ENCODE measurements at places on chromosomes 2 and 18. TPM values are rescaled to one million over a fixed set of nuclear protein-coding genes. Genes with fewer than 3 reads are reported as not detected.
A peak's percentile ranks its signal among the peaks of the same experiment; 100 is the strongest.

- DNase-seq, result no peak
Observed at GRCh38 chr2:54757500-54757899, 34.0 kb downstream of the EML6 start.

DNA sequence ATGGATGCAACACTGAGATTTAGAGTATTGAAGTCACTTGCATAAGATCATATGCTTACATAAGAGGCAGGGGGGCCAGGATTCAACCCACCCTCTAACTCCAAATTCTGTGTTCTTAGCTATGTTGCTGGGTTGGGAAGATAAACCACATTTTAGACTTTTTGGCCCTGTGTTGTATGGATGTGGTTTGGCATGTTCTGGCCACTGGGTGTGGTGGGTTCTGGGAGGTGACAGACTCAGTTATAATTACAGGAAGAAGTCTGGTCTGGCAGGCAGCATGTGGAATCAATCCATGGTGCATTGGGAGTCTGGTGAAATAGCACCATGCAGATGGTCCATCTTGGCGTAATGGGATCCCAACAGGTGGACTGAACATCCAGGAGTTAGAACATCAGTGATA lies 138.9 kb downstream of the LTBP1 start:
- DNase-seq, result no peak

GRCh38 chr2:23871206-23871605 lies 55.7 kb downstream of the ATAD2B start:
- no peak for DNase-seq

NXPH2 gene
- 3.2 TPM for total RNA-seq

RIT2 gene
- 5.1 TPM for total RNA-seq

DNA sequence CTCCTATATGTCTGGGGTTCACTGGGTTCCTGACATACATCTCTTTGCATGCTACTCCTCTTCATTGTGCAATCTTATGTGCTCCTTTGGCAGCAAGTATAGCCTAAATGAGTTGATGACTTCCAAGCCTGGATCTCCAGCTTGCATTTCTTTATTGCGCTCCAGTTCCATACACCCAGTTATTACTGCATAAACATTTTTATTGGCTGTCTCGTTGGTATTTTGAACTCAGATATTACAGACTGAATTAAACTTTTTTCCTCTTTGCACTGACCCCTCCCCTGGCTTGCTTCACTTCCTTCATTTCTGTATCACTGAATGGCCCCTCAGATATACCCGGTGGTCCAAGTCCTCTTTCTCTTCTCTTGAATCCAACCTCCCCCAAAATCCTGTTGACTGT lies 219.2 kb downstream of the MC4R start:
- no peak for DNase-seq

DNA sequence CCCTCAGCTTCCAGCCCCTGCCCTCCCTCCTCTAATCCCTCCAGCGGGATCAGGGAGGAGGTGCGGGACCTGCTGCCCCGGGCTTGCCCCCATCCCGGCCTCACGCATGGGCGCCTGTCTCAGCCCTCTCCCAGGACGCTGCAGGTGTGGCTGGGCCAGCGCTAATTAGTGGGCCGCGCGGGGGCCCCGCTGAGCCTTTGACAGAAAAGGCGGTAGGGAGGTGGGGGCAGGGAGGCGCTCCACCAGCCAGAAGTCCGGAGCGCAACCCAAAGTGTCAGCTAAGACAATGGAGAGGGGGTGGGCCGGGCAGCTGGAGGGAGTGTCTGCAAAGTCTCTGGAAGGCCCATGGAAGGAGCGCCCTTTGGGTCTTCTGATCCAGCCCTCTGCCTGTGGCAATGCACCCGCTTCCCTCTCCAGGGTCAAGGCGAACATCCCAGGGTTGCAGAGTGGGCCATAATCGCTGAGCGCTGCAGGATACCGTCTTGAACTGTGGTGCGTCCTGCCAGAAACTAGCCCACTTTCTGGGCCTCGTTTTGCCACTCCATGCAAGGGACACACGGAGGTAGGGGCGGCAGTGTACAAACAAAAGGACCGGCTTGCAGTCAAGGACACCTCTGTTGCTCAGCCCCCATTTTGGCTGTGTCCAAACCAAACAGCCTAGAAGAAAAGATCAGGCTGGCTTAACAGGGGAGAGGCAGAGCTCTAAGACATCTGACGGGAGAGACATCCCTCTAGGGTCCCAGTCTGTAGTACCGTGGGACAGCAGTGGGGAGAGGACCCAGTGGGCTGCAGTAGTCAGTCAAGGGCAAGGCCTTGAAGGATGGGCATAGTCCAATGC lies 3.5 kb downstream of the ATP6V1B1 start:
- no peak for DNase-seq

DNA sequence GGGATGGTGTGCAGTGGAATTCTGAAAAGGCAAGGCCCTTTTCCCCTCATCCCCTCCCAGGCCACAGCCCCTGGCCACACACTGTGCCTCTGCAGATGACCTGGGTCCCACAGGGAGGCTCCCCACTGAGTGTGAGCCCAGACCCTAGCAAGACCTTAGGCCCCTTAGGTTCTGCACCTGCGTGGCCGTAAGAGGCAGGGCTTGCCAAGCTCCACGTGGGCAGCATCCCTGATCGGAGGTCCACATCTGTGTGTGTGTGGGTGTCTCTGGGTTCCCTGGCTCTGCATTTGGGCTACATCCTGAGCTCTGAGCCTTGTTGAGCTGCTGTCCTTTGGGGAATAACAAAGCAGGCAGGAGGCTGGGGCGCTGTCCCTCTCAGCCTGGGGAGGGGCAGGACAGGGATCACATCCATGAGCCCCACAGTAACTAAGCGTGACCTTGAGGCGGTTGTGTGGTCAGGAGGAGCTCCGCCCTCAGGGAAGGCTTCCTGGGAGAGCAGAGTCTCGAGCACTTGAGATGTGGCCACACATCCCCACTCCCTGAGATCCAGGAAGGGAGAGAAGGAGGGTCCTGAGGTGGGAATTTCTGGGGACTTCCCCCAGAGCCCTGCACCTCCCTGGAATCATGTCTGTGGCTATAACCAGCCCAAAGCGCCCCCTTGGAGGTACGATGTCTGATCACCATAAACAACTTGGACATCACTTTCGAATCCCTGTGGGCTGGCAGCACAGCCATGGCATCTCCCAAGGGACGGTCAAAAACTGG lies 84.8 kb downstream of the STPG4 start:
- DNase-seq, result peak; percentile 37

- no peak for DNase-seq
Observed at GRCh38 chr2:156322686-156323231, 9.8 kb downstream of the NR4A2 start.

- DNase-seq, result no peak
Observed at GRCh38 chr2:231190531-231191197, 7.8 kb upstream of the ARMC9 start.

PKDCC gene
- 17.2 TPM for total RNA-seq

GRCh38 chr2:200479692-200480265 lies 30.1 kb downstream of the KCTD18 start:
- DNase-seq, result no peak

DNA sequence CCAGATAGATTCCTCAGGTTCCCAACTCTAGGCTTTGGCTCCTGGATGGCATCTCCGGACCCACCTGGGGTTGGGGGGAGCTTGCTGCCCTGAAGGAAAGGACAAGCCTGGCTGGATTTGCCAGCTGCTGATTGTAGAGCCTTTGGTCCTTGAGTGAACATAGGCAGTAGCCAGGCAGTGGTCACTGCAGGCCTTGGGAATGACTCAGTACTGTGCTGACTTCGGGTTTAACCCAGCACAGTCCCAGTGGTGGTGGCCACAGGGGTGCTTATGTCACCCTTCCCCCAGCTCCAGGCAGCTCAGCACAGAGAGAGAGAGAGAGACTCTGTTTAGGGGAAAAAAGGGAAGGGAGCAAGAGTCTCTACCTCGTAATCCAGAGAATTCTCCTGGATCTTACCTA lies 27.7 kb upstream of the ACTR2 start:
- no peak for DNase-seq

GRCh38 chr2:25546852-25547251 lies 126.5 kb downstream of the DTNB start:
- no peak for DNase-seq

GRCh38 chr2:168663993-168664392 lies 138.4 kb upstream of the NOSTRIN start:
- DNase-seq, result no peak

ARPC2 gene
- 290 TPM for total RNA-seq

- DNase-seq, result no peak
Observed at GRCh38 chr2:140589696-140590095, 1541.1 kb downstream of the LRP1B start.

DNA sequence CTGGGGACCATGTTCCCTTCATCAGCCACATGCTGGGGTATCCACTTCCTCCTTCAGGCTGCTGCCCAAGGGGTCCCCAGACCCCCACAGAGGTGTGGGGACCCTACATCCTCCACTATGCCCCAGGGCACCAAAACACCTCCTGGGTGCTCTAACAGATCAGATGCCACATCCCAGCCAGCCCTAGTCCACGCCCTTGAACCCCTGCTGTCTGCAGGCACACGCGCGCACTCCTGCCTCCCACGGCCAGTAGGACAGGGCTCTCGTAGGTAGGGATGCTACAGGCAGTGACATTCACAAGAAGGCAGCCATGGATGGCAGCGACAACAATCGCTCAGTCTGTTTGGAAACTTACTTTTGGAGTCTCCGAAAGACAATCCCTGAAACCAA lies 3.0 kb upstream of the GPC1 start:
- no peak for DNase-seq

GRCh38 chr2:121059651-121060649 lies 225.1 kb downstream of the TFCP2L1 start:
- DNase-seq, result no peak

GRCh38 chr2:187445051-187445450 lies 3.0 kb downstream of the CALCRL start:
- no peak for DNase-seq

DNA sequence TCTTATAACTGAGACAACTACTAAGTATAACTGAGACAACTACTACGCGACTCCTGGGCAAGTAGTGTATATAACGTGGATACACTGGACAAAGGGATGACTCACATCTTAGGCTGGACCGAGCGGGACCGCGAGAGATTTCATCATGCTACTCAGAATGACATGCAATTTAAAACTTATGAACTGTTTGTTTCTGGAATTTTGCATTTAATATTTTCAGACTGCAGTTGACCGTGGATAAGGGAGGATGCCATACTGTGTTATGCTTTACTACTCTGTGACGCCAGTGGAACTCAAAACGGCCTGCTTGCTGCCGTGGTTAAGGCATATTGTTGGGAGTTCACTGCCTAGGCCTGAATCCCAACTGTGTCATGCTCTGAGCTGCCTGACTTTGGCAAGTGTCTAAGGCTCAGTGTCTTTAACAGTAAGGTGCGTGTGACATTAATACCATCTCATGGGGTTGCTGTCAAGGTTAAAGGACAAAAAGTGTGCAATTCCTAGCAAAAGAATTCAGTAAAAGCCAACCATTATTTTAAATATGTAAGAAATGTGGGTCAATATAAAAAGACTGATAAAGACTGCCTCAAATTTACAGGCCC lies 64.6 kb downstream of the BMP10 start:
- DNase-seq, result peak; percentile 73
